ENCODE measurements at places on chromosomes 3 and 15. TPM values are rescaled to one million over a fixed set of nuclear protein-coding genes. Genes with fewer than 3 reads are reported as not detected.

NAALADL2 gene
- 8.5 TPM for total RNA-seq

CHRNA7 gene
- total RNA-seq = 0.75 TPM

MITF gene
- total RNA-seq = 29.5 TPM

GOLGA8A gene
- 80.8 TPM for total RNA-seq

ANKUB1 gene
- not detected for total RNA-seq

GP5 gene
- total RNA-seq = 0.26 TPM

CAMK2N2 gene
- total RNA-seq = not detected

ADAMTS9 gene
- 30.1 TPM for total RNA-seq

ZKSCAN7 gene
- 3.6 TPM for total RNA-seq

NOX5 gene
- total RNA-seq = 0.14 TPM

SNX22 gene
- 28.3 TPM for total RNA-seq

ZNF710 gene
- total RNA-seq = 47.9 TPM

DLL4 gene
- 22.0 TPM for total RNA-seq

RARB gene
- total RNA-seq = 5.8 TPM

GPR62 gene
- not detected for total RNA-seq

TMEM158 gene
- total RNA-seq = 2.1 TPM

FEZF2 gene
- total RNA-seq = not detected

GHSR gene
- not detected for total RNA-seq

ISLR gene
- total RNA-seq = 40.6 TPM

GRK7 gene
- total RNA-seq = 0.12 TPM

Data from upper lobe of right lung (tissue), 1 donor.